CD4-positive, alpha-beta T cell treated with Interleukin-4 for 1 hour (primary cell): ENCODE measurements at places on chromosomes 1 and 21.

GRCh38 chr21:36587388-36587787, 107.5 kb upstream of the CLDN14 start:
- DNase-seq = no peak

DNA sequence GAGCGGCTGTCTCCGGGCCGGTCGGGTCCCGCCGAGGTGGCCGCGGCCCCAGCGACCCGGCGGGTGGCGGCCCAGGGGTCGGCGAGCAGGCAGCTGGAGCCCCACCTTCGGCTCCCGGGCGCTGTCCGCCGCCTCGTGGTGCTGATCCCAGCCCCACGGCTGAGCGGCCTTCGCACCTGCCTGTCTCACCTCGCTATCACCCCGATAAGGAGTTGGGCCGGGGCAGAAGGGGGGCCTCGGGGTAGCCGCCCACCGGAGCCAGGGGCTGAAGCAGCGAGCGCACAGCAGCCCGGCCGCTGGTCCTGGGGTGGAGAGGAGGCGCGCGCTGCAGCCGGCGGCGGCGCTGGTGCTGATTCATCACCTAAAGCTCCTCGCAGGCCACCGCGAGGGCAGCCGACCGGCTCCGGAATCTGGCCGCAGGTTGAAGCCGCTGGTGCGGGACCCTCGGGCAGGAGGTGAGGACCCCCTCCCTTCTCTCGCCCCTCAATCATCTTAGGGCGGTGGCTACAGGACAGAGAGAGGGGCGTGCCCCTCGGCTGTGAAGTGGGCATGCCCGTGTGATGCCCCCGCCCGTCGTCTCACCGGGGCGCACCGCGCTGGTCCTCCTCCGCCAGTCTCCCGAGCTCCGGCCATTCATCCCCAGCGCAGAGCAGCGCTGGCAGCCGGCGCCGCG, 575 bp downstream of the TRIM67 start:
- DNase-seq = no peak

GRCh38 chr1:232662910-232663309, 33.0 kb upstream of the SIPA1L2 start:
- no peak for DNase-seq

DNA sequence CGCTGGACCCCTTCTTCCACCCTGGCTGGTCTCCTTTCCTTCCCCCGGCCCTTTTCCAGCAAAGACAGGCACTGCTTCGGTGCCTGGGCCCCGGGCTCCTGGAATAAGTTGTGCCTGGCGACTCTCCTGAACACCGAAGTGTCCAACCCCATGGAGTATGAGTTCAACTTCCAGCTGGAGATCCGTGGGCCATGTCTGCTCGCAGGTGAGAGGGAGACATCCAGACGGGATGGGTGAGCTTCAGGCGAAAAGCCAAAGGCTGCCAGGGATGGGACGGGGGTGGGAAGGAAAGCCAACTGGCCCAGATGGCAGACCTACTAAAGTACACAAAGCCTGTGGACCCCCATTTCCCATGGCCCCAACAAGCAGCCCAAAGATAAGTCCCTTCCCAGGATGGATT, 26.8 kb downstream of the VWA5B1 start:
- DNase-seq = no peak

GRCh38 chr1:58964428-58964827, 180.6 kb upstream of the JUN start:
- DNase-seq = no peak

DNA sequence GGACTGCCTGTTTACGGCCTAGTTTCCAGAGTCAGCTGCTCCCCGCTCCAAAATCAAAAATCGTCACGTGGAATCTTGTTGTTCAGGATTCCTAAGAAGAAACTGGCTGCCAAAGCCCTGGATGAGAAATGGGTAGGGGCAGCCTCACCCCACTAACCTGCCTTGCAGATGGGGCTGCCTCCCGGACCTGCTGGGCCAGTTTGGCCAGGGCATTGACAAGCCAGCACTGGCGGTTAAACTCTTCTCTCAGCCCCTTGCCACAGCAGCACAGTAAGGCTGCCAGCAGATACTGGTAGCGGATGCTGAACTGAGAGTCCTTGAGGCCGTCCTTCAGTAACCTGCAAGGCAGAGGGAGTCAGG, 31.6 kb upstream of the PPP1R15B start:
- DNase-seq = no peak

GRCh38 chr21:22374218-22374969, 1376.2 kb downstream of the NCAM2 start:
- DNase-seq = no peak
